ENCODE measurements at places on chromosomes 1 and 21. TPM values are rescaled to one million over a fixed set of nuclear protein-coding genes. Genes with fewer than 3 reads are reported as not detected.

- no peak for DNase-seq
Observed at GRCh38 chr21:35010447-35010846, 38.7 kb downstream of the RUNX1 start.

TRIM45 gene
- polyA plus RNA-seq, result not detected

- DNase-seq, result no peak
Observed at GRCh38 chr1:112017183-112017582, 27.7 kb upstream of the KCND3 start.

RXRG gene
- not detected for polyA plus RNA-seq

DNA sequence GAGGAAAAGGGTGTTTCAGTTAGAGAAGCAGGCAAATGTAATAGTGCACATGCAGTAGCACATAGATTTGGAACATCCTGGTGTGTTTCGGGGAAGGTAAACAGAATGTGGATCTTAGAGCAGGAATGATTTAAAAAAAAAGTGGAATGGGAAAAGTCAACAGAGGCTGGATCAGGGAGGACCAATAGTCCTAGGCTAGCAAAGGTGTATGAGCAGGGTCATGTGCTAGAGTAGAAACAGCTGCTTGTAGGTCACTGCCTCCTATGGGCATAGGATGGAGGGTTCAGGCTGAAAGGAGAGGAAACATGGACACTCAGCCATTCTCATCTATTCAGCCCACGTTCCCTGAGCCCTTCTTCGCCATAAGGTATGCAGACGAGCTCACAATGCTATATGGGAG is 3.7 kb upstream of the KPNA6 start:
- no peak for DNase-seq

DNA sequence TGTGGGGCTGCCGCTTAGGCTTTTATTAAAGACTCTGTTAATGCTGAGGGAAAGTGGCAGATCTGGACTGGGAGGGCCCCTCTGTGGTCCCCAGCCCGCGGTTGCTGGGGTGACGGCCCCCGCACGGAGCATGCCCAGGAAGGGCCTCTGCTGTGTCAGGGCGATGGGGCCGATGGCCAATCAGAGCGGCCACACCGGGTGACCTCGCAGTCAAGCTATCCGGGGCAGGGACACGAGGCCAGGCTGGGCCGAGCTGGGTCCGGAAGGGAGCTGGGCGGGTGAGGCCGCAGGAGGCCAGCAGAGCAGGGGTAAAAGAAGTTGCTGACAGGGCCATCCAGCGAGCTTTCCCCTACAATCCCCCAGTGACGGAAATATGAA is 145.1 kb downstream of the CASZ1 start:
- no peak for DNase-seq

DNA sequence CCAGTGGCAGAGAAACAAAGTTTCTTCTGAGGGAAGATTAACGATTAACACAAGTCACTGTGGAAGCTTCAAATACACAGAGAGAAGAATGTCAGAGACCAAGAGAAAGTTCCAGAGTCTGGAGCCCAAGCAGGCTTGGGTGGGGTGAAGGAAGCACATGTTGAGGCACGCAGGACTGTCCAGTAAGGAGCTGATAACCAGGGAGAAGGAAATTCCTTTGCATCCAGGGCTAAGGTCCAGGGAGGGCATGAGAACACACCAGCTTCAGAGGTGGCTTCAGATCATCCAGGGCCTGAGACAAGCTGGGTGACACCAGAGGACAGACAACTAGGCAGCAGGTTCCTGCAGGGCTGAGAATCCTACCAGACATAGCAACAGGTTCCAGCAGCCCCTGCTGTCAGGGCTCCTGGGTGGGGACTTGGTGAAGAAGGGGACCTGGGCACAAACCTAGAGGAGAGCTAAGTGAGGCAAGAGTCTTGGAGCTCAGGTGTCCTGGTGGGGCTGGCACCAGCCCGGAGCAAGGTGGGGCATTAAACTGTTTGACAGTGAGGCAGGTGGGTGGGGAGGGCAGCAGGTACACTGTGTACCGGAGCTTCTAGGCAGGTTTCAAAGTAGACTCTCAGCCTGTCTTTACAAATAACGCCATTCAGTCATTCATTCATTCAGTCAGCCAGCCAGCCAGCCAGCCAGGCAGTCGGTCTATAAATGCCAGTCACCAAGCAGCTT is 2.6 kb upstream of the SPRR1A start:
- DNase-seq, result no peak

SLAMF9 gene
- not detected for polyA plus RNA-seq

DNA sequence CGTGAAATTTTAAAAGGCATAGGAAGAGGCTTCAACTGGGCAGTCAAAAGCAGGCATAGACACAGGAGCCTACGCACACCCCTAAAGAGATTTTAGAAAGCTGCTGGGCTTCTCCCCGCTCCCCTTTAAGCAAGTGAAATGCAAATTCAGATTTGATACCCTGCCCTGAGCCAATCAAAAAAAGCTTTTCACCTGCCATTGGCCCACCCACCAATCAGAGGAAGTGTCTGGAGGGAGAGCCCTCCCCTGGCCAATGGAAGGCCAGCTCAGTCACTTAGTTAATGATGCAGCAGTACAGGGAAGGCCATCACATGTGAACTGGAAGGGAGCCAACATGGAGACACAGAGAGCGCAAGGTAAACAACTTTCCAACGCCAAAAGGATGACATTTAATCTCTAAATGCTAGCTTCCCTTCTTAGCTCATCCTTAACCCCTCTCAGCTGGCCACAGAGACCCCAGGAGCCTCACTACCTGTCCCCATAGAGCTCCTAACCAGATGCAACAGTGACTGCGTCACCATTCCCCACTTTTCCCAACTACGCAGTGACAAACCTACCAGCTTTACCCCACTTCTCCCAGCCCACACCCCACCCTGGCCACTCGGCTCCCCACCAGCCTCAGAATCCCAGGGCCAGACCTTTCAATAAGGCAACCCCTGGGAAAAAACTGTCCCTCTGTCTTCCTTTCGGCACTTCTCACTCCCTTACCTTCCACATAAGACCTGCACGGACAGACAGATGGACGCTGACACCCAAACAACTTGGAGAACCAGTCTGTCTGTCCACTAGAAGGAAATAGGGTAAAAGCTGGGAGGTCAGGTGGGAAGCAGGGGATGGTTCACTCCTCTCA is 71.0 kb downstream of the CD46 start:
- peak; percentile 86 for DNase-seq

DNA sequence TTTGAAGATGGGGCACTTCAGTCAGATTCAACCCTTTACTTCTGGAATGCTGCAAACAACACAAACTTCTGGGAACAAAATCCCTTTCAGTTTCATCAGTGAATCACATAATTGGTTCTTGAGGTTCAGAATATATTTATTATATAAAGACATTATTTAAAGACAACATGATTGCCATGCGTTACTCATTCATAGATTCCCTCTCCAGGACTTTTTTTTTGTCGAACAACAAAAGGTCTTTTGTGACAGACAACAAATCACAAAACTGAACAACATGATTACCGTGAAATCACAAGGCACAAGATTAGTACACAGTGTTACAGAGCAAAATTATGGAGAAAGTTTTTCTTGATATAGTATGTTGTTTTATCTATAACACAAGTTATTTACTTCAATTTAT is 1815.0 kb downstream of the NCAM2 start:
- DNase-seq, result no peak

DNA sequence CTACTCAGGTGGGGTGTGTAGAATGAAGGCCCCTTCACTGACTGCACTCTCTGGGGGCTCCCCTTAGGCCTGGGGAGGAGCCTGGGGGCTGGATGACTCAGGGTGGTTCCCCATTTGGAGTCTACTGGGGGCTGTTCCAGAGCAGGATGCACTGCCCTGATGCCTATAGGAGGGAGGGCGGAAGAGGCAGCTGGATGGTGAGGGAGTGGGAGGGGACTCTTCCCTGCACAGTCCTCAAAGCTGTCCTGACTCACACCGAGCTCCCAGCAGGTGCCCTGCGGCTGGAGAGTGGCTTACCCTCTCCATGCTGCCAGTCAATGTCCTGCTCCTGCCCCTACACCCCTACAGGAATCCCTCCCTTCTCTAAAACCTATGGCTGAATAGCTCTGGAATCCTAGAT is 204.4 kb downstream of the TRABD2B start:
- DNase-seq, result no peak

- DNase-seq, result no peak
Observed at GRCh38 chr21:26070121-26070520, 100.4 kb downstream of the APP start.

DNA sequence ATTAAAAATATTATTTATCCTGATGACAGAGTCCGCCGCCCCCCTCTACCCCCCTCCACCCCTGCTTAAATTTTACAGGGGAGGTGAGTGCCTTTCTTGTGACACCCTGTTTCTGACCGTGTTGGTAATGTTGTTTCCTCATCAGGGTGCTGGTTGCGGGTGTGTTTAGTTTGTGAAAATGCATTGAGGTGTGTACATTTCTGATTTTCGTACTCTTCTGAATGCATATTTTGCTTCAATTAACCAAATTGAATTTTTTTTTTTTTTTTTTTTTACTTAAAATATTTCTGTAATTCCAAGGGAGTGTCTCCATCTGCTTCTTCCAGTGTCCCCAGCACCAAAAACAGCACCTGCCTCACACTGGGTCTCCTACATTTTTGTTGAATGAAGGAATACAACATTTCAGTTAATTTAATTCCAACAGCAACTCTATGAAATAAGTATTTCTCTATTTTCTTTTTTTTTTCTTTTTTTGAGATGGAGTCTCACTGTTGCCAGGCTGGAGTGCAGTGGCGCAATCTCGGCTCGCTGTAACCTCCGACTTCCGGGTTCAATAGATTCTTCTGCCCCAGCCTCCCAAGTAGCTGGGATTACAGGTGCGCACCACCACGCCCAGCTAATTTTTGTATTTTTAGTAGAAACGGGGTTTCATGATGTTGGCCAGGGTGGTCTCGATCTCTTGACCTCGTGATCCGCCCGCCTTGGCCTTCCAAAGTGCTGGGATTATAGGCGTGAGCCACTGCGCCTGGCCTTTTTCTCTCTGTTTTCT is 5.6 kb upstream of the SLC2A1 start:
- no peak for DNase-seq

- DNase-seq, result no peak
Observed at GRCh38 chr1:192797143-192797542, 11.7 kb upstream of the RGS2 start.

DNA sequence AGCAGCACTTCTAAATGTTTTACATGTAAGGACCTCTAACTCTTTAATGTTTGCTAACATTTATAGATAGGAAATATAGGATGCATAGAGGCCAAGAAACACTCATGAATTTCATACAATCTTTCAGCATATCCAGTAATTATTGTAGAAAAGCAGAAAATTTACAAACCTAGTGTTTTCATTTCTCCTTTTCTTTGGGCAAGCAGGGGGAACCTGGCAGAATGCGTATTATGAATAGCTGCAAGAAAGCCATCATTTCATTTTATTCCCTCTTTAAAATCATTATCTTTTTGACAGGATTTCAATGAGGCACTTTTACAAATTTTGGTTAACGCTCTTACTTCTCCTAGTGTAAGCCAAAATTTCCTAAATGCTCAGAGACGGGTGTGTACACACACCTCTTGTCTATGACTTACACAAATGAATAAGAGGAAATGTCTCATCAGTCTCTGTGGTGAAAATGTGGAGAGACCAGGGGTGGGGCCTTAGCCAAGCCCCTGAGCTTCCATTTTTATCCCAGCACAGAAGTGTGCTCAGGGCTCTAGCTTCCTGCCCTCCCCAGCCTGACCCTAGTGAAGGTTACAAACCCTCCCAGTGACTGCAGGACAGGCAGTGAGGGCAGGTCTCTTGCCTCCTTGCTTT is 91.6 kb downstream of the LRRC8C start:
- no peak for DNase-seq
